ENCODE measurements at places on chromosomes 6 and 20. TPM values are rescaled to one million over a fixed set of nuclear protein-coding genes. Genes with fewer than 3 reads are reported as not detected.

The SPATA25 gene
- polyA plus RNA-seq: 8.2 TPM

The GPR63 gene
- 4.3 TPM for polyA plus RNA-seq

The BIRC7 gene
- polyA plus RNA-seq: 1.3 TPM

The CCDC167 gene
- polyA plus RNA-seq: 31.2 TPM

The TRIM10 gene
- 0.28 TPM for polyA plus RNA-seq

The LRRC73 gene
- polyA plus RNA-seq: 1.6 TPM

The TBXT gene
- polyA plus RNA-seq: not detected

The PROKR2 gene
- polyA plus RNA-seq: not detected

The GPR31 gene
- polyA plus RNA-seq: not detected

The GNMT gene
- 1.9 TPM for polyA plus RNA-seq

The INSM1 gene
- not detected for polyA plus RNA-seq

DNA sequence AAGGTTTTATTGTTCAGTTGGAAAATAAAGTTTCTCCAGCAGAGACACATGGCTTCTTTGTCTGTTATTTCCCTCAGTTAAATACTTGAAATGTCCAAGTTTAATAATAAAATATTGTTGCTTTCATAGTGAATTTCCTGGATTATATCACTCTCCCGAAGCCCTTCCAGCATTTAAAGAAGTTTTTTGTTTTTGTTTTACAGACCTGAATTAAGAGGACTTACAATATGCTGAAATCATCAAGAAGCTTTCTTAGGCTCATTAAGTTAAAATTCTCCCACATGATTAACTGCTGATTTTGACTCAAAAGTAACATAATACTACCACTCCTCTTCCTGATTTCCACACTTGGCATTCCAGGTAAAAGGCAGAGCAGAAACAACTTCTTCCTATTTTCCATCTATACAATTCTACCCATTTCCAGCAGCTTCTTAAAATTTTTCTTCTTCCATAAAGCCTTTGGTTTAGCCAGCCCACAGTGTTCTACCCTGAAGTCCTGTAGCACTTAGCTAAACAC lies 35.8 kb downstream of the PDSS2 start:
- peak; percentile 54 for DNase-seq

DNA sequence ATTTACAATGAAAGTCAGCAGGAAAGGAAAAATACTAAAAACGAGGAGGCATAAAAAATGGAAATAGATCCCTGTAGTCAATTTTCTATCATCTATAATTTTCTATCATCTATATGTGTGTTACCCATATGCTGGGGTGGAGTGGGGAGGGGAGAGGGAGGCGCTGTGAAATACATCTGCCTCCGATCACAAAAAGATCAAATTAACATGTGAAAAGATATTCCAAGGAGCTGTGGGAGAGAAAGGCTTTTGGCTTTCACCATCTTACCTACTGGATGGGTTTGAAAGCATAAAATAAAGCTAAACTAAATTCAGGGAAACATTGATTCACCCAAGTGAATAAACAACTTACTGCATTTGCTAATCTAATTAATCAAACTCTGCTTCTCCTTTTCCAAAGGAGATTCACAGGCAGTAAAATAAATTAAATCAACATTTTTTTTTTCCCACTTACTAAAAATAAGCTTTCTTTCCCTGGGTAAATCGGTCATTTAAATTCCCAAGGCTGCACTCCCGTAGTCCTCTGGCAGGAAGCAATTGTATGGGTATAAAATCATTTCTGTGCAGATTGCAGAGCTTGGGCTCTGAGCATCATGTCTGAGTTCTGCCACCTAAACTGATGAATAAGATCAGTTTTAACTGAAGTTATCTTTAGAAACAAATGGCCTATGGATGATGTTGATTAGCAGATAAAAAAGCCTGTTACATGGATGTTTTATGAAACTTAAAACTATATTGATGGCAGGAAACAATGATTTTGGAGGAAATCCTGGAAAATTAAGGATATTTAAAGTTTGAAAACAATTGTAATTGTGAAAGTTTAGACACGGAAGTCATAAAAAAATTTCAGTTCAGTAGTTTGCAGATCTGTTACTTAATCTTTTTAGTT lies 147.9 kb downstream of the SOX4 start:
- no peak for DNase-seq

GRCh38 chr6:154598399-154598798 lies 87.9 kb upstream of the CNKSR3 start:
- DNase-seq: no peak

DNA sequence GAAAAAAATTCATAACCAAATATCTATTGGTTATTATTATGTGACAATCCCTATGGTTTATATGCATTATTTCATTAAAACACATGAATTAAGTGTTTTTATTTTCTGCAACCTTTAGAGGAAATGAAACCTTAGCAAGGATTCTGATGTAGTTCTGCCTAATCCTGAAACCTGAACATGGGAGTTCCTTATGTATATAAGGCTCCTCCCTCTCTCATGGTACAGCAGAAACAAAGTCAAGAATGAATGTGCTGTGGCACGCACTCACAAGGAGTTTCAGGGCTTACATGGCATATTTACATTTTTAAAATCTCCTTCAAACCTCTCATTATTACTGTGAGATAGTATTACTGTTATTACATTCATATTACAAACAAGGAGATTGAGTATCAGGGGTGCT lies 426.4 kb upstream of the CITED2 start:
- DNase-seq: no peak

DNA sequence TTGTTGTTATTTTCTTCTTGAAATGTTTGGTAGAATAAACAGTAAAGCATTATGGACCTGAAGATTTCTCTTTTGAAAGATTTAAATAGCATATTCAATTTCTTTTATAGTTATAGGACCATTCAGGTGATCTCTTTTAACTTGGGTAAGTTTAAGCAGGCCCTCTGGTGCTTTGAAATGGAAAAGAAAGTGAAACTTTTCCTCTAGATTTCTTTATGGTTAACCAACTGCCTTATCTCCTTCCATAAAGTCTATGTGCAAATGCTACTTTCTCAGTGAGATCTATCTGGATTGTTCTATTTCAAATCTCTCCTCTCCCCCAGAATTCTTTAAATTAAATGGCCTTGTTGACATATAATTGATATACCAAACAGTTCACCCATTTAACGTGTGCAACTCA lies 54.0 kb downstream of the PHACTR2 start:
- no peak for DNase-seq

GRCh38 chr20:44596876-44597275 lies 14.5 kb downstream of the PKIG start:
- no peak for DNase-seq

DNA sequence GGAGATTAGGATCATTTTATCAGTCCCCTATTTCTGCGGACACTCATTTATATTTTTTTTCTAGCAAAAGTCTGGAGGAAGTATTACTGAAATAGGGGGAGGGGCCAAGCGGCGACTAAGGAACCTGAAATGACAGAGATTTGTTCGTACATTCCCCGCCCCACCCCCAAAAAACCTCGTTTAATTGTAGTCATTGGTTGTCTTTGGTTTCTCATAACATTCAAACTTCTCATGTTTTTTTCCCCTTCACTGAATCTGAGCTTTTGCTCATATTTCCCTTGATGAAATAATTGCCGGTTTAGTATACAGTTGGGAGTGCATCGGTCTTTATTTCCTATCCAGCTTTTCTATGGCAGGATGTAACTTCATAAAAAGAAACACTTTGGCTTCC lies 768 bp upstream of the FYN start:
- no peak for DNase-seq

DNA sequence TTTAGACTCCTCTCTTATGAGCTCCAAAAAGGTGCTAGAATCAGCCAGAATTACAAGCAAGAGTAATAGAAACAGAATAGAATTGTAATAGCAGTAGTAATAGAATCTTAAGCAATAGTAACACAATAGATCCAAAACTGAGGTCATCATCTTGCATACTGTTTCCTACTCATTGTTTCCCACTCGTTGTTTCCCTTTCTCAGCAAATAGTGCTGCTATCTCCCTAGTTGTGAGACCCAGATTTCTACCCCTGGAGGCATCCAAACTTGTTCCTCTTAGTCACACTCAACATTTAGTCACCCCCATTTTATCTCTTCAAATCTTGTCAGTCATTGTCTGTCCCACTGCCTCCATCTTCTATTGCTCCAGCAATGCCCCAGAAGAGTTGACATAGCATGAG lies 356.9 kb upstream of the MARCKS start:
- DNase-seq: no peak

- no peak for DNase-seq
These were observed 209.7 kb upstream of the SUPT3H start for GRCh38 chr6:45587229-45588060.

- no peak for DNase-seq
These were observed 141.5 kb downstream of the BMP7 start for GRCh38 chr20:57124800-57125517.

DNA sequence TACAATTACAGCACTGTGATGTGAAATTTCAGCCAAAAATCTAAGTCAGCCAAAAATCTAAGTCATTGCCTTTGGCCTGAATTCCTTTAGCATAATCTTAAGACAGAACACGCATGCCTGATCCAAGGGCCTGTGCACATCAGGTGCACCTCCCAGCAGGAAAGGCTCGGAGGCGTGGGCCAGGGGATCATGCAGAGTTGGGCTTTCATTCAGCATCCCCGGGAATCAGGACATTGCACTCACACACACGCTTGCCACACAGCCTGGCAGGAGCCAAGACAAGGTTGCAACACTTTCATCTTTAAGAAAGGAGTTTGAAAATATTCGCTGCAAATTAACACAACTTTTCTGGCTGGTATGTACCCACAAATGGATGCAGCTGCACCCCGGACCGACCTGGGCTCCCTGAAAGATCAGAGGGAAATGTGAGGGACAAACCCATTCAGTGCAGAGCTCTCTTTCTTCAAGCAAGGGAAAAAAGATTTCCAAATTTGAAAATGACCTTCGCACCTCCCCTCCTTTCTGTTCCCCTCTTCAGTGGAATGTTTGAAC lies 48.8 kb downstream of the ERMARD start:
- no peak for DNase-seq

DNA sequence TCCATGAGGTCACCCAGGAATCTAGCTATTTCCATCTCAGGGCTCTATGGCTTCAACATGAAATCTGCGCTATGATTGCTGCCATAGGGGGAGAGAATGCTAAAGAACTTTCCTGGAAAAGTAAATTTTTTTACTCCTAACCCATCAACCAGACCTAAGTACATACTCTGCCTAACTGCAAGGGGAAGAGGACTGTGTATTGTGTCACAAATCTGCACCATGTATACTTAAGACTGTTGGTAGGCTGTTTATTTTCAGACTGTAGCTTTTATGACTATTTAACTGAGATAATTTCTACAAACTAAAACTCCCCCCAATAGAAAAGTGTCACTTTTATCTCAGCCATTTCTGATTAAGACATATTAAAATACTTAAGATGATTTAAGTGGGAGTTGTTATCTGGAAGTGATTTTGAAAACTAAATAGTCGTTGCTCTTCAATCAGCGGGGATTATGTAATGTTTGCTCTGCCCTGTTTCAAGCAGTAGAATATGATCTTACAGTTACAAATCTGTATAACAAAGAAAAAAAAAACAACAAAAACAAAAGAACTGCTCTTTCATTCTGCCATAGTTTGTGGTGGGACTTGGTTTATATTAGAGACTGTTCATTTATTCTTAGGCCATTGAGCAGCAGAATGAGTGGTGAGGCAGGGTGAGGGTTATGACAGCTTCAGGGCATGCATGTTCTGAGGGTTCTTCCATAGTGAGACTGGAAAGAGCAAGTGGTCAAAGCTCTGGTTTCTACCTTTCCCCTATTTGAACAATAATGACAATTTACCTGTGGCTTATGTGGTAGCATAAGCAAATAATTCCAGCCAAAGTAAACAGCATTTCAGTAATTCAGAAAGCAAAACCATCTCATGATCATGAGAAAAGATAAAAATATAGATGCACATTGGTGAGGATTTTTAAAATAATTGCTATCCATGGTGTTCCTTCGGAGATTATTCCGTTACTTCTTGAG lies 126.3 kb upstream of the CEP162 start:
- no peak for DNase-seq

- no peak for DNase-seq
These were observed 30.1 kb upstream of the SLC16A10 start for GRCh38 chr6:111057074-111057752.

DNA sequence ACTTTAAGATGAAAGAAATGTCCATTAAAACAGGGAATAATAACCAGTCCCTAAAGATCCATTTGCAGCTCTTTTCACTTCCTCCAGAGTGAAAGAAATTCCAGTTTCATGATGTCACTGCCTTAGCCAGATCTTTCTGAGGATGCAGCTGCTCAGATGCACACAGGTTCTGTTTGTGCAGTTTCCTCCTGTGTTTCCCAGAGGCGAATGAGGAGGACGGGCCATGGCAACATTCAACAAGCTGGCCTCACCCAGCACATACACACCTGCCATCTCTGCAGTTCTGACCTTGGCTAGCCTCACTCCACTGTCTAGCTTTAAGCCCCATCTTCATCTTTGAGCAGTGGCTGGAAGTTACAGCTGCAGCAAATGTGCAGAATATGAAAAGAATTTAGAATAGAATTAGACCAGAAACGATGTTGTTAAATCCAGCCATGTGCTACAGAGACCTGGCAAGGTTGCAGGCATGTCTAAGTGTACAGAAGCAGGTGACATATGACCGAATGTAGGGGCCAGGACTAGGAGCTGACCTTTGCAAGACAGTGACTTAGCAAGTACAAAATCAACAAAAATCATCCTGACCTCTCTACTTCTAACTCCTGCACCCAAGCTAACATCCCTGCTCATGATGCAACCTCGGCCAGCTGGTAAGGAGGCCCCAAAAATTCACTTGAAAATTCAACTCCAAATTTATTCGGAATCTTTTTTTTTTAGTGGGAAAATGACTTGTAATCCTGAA lies 35.0 kb downstream of the FAM50B start:
- DNase-seq: peak; percentile 40

GRCh38 chr6:89146718-89147700 lies 1.2 kb downstream of the PM20D2 start:
- peak; percentile 53 for DNase-seq

GRCh38 chr6:19632230-19632629 lies 204.9 kb upstream of the ID4 start:
- DNase-seq: no peak

DNA sequence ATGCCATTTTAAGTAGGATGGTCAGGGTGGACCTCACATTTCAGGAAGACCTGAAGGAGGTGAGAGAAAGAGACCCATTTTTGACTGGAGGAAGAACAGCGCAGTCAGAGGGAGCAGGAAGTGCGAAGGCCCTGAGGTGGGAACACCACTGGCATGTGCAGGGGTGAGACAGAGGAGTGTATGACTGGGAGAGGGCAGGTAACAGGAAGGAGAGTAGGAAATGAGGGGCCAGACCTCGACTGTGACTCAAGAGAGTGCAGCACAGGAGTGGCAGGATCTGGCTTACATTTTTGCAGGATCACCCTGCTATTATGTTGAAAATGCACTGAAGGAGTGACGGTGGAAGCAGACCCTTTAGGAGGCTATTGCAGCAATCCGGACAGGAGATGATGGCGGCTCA lies 117.7 kb upstream of the CDYL start:
- no peak for DNase-seq

DNA sequence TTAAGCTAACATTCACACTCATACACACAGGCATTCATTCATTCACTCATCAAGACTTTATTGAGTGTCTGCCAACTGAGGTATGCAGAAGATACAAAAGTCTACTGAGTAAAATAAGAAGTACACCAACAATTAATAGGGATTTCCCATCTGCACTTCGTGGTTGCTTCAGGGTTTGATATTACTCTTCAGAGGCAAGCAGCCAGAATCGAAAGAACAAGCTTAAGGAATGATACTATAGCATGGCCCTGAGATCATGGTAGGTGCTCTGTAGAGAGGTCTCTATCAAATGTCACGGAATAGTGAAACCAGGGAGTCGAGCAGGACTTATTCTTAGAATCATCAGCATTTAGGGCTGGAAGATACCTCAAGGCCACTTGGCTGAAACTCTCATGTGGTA lies 135.4 kb downstream of the NRN1 start:
- no peak for DNase-seq

Data from renal pelvis (tissue), 12 donors.